Right ventricle myocardium inferior (tissue), 1 donor: ENCODE measurements at places on chromosomes 3 and 15.

DNA sequence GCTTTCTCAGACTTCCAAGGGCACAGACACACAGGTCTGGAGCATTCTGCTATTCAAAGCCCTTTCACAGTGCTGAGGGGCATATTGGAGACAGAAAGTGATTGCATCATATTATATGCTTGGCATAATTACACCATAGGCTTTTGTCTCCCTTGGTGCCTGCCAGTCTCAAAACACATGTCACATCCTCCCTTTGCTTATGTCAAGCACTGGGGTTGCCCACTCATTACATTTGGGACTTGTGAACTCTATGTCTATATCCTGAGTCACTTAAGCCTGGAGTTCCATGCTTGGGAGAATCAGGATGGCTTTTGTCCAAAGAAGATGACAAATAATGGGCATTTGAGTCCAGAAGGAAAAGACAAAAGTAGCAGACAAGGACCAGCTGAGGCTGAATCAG, 12.3 kb upstream of the PDZRN3 start:
- DNase-seq = no peak

DNA sequence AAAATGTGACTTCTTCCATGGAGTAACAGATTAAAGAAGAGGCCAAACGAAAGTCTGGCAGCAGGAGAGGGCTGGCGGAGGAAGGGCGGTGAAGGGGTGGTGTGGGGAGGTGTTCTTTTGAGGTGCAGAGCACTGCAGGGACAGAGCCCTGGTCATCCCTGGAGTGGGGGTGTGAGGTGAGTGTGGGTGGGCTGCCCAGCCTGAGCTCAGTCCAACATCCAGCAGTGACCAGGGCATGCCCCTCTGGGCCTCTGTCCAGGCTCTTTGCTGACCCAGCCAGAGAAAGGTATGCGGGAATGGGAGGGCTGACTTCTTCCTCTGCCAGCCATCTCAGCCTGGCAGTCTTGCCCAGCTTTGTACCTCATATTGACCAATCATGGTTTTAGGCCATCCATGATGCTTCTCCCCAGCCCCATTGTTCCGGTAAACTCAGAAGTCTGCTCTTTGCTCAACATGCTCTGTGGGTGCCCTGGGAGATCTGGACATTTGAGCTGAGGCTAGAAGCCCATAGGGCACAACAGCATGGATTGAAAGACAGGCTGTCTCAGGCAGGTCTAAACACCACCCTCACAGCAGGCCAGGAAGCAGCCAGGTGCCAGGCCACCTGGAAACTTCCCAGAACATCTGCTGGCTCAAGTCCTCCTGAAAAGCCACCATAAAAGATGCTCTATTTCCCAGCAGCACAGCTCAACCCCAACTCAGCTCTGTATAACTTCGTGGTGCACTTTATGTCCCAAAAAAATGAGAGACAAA, 25.9 kb upstream of the CXCR6 start:
- no peak for DNase-seq

DNA sequence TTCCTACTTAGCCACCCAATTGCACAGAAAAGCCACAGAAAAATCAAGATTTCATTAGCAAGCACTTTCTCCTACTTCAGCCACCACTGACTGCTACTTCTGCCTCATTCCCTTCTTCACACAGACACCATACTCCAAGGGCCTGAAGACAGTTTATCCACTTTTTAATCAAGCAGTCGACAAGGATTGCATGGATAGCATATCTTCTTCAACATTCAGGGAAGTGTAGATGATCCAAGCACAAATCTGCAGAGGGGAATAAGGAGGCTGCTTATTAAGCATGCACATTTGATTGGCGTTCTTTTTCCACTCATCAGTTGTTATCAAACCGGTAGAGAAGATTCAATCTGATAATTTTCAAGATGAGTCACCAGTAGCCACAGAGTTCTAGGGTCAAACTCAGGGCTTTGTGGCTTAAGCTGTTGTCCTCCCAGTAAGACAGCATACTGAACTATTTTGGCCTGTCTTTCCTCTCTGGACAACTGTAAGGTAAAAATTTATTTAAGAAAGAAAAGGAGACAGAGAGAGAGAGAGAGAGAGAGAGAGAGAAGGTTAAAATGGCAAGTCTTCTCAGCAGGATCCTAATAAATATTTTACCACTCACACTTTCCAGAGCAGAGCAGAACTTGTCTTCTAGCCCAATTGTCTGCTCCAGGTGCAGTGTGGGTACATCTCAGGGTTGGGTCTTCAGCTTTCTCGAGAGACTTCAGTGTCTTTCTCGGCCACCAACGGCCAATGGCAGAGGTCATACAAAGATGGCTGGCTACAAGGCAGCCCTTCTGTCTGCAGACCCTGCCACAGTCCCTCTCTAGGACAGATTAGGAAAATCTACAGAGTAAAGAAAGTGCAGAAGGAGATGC, 80.6 kb upstream of the BHLHE40 start:
- DNase-seq = no peak

GRCh38 chr3:88267-88666, 108.3 kb upstream of the CHL1 start:
- DNase-seq = no peak
